Adipocyte (in vitro differentiated cells): ENCODE measurements at places on chromosomes 6 and 20.

DNA sequence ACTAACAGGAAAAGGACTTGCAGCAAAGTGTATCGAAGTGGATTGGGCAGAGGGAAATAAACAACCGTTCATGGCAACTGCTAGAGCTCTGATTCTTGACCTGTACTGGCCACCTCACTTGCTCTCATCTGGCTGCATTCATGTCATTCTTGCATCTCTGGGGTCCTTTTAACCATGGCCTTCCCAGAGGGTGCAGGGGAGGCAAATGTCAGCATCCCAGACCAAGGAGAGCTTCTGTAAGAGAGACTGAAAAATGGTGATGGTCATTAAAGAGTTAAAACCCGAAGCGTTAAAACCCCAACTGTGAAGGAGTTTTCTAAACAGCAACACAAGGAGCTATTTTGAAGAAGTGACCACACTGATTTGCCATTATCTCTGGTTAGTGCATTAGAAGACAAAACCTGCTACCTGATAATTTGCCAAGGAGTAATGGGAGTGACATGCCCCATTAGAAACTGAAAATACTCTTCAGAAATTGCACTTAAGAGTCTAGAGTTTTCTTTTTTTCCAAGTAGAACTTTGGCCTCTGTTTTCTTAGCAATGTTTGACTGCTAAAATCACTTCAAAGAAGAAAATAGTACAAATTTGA lies 62.4 kb downstream of the APCDD1L start:
- DNase-seq: no peak

- no peak for DNase-seq
These were observed 178.9 kb upstream of the SULF2 start for GRCh38 chr20:47964149-47964548.

- DNase-seq: no peak
These were observed 141.3 kb downstream of the FUT9 start for GRCh38 chr6:96157018-96157565.

DNA sequence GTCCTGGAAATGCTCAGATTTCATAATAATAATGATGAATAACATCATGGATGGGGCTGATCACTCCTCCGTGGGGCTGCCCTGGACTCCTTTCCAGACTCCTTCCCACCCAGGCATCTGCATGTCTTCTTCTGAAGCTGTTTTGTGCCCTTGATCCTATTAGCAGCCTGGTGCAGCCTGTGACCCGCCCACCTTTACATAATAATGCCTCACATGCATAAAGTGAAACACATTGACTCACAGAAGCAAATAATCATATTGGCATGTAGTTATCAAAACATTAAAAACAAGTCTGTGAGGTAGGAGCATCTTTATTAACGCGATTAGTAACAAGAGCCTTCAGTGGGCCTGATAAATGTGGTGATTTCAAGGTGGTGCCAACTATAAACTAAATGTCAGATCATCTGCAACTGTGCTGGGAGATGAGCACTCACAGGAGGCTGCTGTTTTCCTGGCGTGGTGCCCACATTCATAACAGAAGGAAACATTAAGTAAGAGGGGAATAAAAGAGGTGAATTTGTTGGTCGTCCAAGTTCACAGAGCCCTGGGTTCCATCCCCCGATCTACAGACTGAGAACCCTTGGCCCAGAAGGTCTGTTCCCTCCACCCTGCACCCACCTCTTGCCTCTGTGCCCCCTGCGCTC lies 344.7 kb downstream of the CDH4 start:
- DNase-seq: no peak

GRCh38 chr6:108380876-108381275 lies 86.0 kb downstream of the AFG1L start:
- DNase-seq: no peak

DNA sequence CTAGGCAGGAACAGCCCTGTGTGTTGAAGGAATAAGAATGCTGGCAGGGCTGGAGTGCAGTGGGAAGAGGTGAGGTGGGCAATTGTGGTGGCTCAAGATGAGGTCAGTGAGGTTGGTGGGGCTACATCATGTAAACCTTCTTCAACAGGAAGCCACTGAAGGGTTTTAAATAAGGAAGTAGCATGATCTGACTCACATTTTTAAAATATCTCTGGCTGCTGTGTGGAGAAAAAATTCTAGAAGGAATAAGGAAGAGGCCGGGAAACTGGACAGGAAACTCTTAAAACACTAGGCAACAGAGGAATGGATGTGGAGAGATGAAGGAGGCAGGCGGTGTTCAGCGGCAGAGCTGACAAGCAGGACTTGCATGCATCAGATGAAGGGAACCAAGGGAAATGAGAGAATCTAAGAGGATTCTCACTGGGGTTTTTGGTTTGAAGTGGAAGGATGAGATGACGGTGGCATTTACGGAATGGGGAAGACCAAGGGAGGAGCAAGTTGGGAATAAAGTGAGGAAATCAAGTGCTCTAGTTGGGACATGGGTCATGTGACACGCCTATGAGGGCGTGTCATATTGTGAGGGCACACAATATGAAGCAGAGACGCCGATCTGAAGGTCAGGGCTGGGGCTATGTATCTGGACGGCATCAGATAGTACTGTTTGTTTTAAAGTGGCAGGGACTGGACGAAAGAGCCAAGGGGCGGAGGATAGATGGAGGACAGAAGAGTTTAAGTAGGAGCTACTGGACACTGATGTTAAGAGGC lies 18.2 kb downstream of the TMEM242 start:
- no peak for DNase-seq

DNA sequence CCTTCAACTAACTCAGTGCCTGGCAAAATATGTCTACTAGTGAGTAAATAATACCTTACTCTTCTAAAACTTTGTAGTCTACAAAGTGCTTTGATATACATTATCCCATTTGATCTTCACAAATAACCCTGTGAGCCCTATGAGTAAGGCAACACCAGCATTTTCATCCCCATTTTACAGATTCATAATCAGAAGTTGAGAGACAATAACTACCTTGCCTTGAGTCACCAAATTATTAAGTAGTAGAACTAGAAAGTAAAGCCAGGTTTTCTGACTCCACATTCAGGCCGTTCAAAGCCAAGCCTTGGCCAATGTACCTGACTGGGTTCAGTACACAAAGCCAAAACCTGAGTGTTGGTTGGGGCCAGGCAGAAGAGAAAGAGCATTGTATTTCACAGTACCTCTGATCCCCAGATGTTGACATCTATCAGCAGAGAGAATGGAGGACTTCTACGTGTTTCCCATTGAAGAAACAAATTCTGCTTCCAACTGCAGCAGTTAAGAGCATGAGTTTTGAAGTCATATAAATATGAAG lies 111.3 kb upstream of the LGSN start:
- no peak for DNase-seq

- DNase-seq: no peak
These were observed 18.6 kb downstream of the UCKL1 start for GRCh38 chr20:63937596-63937995.
